ENCODE measurements at places on chromosomes 16 and 17.

DNA sequence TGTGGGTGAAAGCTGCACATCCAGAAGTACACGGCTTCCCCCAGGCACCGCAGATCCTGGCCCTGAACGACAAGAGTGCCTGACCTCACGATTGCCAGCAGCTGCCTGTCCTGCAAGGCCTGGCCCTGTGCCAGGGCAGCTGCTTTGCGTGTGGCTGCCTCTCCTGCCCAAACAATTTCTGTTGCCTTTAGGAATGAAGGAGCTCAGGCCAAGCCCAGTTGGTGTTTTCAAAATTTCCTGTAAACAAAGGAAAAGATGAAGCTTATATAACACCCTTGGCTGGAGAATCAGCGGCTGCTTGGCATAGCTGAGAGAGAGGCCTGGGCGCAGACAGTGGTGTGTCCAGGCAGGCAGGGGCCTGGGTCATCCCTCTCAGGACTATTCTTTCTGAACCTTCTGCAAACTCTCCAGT is 11.7 kb upstream of the SLC47A2 start:
- DNase-seq, result no peak

DNA sequence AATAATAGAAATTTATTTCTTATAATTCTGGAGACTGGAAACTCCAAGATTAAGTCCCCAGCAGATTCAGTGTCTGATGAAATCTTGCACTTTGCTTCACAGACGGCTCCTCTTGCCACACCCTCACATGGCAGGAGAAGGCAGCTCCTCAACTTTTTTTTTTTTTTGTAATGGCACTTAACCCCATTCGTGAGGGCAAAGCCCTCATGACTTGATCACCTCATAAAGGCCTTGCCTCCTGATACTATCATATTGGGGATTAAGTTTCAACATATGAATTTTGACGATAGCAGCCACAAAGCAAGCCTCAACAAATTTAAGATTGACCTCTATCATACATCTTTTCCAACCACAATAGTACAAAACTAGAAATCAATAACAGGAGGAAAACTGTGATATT is 42.3 kb upstream of the CDYL2 start:
- DNase-seq, result no peak

GRCh38 chr17:30304778-30305177 is 13.0 kb upstream of the BLMH start:
- no peak for DNase-seq

GRCh38 chr17:59771093-59771492 is 63.6 kb downstream of the VMP1 start:
- DNase-seq, result no peak

DNA sequence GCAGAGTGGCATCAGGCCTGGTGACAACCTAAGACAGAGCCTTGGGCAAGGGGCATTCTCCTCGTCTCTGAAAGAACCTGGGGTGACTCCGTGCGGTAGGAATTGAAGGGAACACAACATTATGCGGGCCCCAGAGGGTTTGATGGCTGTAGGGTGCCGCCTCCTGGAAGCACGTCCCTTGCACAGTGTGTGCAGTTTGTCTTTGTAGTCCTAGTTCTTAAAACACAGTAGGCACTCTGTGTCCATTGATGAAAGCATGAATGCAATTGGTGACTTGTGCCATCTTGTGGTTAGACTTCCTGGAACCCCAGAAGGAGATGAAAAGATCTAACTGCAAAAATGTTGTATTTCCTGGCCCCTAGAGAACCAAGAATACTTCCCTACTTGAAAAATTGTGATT is 279.8 kb downstream of the UTP18 start:
- DNase-seq, result no peak

DNA sequence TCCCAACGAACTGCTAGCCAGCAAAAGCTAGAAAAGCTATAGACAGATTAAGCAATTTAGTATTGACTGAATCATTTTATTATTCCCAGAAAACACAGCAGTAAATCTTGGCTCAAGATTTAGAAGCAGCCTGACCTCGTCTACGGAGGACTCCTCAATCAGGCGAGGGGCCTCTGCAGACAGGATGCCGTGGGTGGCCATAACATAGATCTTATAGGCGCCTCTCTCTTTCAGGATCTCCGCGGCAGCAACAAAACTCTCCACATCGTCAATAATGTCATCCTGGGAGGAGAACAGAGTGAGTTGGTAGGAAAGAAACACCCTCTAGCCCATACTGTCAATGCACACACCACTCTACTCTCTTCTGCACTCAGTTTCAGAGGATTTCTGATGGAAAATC is 4.7 kb upstream of the QRICH2 start:
- DNase-seq, result no peak

DNA sequence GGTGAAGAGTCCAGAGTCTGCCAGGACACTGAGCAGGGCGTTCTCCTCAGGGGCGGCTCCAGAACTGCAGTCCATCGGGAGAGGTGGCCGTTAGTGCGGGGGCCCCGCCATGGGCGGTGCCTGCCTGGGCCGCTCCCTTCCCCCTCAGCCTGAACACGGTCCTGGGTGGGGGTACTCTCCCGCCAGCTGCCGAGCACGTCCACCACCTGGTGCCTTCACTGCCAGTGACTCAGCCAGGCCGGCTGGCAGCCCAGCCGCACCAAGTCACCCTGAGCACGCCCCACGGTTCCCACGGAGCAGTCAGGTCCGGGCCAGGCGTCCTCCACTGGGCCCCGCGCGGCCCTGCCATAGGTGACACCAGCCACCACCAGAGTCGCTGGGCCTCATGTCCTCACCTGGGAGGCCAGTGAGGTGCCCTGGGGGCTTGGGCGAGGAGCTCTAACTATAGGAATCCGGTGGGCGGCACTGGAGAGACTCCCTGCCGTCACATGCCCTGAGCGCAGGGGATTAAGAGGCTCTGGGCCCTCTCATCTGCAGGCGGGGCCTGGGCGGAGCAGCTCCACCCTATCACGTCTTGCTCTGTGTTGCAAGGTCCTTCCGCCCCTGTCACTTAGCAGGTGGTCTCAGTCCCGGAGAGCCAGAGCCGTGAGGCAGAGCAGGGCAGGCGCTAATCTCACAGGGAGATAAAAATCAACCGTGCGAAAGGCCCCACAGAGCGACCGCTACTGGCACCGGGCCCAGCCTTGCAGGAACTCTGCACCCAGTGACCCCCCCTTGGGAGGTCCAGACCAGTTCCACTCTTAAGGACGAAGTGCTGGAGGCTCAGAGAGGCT is 14.3 kb downstream of the PIEZO1 start:
- no peak for DNase-seq

DNA sequence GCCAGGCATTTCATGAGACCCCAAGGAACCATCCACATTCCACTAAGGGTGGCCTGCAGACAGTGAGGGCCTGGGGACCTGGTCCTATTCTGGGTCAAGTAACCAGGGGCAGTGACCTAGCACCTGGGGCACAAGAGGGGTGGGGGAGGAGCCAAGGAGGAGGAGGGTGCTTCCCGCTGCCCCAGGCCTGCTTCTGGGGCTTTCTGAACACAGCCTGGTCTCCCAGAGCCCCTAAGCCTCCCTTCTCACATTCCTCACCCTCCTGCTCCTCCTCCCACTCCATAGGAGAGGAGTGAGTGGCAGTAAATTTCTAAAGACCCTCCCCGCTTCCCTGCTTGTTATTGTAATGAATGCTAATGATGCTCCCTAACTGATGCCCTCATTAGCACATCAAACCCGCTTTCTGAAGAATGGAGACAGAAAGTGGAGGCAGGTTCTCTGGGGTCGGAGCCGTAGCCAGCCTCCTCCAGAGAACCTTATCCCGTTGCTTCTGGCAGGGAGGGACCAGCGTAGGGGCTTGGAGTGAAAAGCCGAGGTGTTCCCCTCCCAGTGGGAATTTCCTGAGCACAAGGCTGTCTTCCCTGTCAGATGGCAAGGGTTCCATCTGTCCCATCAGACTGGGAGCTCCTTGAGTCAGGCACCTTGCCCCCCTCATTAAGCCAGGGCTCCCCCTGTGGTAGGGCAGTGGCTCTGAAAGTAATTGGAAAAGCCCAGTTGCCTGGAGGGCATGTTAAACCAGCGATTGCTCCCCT is 3.7 kb upstream of the SRCIN1 start:
- DNase-seq, result no peak
